ENCODE measurements at places on chromosomes 1 and 21.

- DNase-seq = no peak
Observed at GRCh38 chr1:232457595-232457994, 172.3 kb downstream of the SIPA1L2 start.

- no peak for DNase-seq
Observed at GRCh38 chr21:27372381-27372780, 405.5 kb upstream of the ADAMTS5 start.

- no peak for DNase-seq
Observed at GRCh38 chr1:22805672-22806038, 95.0 kb downstream of the EPHB2 start.

DNA sequence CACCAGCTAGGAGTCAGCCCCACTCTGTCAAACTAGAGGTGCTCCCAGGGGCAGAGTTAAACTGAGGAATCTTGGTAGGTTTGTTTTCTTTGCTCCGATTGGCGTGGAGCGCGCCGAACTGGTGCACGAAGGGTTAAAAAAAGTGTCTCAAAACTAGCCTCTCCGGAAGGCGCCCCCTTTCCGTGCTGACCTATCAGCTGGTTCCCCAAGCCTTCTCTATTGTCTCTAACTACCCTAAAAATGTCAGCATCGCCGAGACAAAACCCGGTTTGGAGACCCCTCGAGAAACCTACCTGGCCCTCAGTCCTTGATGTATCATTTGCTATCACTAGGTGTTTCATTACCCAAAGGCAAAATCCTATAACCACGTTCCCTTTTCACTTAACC, 2.2 kb downstream of the TGFB2 start:
- DNase-seq = no peak

- no peak for DNase-seq
Observed at GRCh38 chr1:225851805-225852204, 30.4 kb downstream of the TMEM63A start.

DNA sequence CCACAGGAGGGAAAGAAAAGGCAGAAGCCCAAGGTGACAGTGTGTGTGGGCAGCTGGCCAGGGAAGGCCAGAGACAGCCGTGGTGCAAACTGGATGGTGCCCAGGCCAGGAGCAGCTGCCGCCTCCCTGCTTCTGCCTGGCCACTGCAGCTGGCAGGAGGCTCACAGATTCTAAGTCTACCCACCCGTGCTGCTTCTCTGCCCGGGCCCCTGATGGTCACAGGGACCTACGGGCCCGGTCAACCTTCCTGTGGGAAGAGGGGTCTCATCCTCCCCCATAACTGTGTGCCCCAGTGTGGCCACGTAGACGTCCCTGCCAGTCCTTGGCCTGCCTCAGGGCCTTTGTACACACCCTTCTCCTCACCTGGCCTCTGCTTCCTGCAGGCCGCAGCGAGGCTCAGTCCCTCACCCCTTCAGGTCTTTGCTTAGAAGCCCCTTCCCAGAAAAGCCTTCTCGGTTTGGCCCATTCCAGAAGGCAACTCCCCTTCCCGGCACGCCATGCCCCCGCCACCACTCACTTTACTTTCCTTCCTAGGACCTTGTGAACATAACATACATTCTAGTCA, 192.6 kb upstream of the AJAP1 start:
- DNase-seq = no peak

- DNase-seq = no peak
Observed at GRCh38 chr1:66542314-66542713, 8.4 kb downstream of the SGIP1 start.

DNA sequence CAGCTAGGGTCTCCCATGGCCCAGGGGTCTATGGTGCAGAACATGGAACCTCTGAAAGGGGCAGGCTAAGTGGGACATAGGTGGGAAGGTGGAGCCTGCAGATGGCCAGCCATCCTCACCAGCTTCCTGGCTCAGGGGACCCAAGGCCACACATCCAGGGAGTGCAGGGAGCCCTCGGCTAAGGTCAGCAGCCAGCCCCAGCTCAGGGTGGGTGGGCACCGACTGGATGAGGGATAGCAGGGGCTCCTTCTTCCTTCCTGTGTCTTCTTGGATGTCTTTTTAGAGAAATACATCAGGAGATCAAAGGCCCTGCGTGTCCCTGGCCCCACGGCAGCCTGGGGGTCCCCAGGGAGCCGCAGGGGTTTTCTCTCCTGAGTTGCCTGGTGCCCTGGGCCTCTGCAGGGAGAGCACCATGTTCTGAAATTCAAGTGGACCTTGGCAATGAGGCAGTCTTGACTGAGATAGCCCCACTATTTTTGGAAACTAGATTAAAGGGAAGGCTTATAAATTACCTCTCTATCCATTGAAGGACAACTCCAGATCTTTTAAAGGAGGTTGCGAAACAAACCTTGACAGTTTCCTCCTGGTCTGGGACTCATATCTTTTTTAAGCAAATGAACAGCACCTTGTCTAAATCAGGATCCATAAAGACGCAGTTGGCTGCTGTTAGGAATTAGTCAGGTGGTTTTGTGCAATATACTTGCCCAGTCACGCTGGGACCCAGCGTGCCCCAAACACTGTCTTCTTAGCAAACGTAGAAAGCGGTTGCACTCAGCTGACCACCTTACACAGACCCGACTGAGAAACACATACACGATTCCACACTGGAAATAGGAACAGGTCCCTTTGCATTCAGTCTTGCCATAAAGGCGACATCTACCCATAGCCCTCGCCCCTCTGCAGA, 242.3 kb downstream of the TOMM20 start:
- DNase-seq = no peak
